ENCODE measurements at places on chromosomes 5 and 9.

GRCh38 chr9:71243951-71244350 is 122.5 kb upstream of the TRPM3 start:
- DNase-seq, result no peak

GRCh38 chr9:81289622-81290021 is 399.7 kb downstream of the TLE1 start:
- no peak for DNase-seq

- no peak for DNase-seq
Measured at GRCh38 chr5:96242571-96242970, 190.5 kb downstream of the PCSK1 start.

- no peak for DNase-seq
Measured at GRCh38 chr9:12629067-12629466, 64.1 kb upstream of the TYRP1 start.

GRCh38 chr9:101693546-101694336 is 44.7 kb downstream of the GRIN3A start:
- DNase-seq, result no peak

DNA sequence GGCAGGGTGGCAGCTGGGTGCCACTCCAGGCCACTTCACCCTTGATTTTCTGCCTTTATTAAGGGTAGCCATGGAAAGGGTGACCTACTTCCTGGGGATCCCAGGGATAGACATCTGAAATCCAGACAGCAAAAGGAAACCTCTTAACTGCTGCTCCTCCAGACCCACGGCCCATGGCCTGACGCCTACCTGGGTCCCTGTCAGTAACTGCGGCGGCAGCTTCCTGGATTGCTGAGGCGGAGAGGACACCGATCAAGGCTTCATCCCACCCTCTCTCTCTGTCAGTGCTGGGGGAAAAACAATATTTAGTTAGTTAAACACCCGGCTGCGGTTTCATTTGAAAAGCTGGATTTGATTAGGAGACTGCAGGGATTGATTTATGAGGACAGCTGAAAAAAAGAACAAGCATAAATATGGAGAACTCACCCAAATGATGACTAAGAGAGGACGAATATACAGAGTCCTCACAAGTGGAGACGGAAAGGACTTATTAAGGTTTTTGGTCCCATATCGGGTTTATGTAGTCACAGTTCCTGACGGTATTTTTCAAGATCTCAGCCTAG is 158.7 kb upstream of the KLF4 start:
- no peak for DNase-seq

DNA sequence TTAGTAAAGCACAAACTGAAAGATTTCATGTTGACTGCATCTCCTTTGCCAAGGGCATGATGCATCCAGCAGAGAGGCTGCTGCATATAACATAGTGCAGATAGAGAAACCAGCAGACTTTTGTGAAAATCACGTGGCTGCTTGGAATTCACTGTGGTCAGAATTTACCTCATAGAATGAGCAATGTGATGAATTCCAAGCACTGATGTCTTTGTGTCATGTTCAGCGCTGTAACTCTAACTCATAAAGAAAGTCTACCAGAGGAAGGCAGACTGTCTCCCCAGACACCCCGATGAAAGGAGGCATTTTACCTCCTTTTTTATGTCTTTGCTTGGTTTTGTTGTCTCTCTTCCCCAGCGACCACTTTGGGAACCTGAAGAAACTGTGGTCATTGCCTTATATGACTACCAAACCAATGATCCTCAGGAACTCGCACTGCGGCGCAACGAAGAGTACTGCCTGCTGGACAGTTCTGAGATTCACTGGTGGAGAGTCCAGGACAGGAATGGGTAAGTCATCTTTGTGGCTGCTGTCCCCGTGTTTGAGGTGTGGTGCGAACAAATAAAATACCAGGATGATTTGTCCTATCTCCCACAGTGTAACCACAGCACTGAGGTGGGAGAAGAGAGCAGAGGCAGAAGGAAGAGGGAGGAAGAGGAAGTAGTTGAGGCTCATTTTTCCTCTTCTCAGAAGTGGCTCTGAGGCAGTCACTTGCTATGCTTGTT is 42.0 kb downstream of the ITK start:
- peak; percentile 87 for DNase-seq

GRCh38 chr5:20230010-20230409 is 242.0 kb upstream of the CDH18 start:
- peak; percentile 47 for DNase-seq

- DNase-seq, result no peak
Measured at GRCh38 chr9:132862533-132862932, 15.6 kb downstream of the AK8 start.
